Amniotic epithelial cell (primary cell): ENCODE measurements at places on chromosomes 12 and 14.

DNA sequence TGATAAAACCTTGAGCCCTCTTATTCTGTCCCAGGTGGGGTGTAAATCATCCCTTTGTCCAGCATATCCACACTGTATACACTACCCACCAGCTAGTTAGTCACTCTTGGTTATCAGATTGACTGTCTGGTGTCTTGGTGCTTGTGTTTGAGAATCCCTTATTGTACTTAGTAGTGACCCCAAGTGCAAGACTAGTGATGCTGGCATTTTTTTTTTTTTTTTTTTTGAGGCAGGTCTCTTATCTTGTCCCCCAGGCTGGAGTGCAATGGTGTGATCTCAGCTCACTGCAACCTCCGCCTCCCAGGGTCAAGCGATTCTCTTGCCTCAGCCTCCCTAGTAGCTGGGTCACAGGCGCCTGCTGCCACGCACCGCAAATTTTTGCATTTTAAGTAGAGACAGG is 5.8 kb downstream of the VRK1 start:
- no peak for DNase-seq

- DNase-seq, result peak; percentile 23
These were observed 2.8 kb downstream of the FBXO21 start for GRCh38 chr12:117187421-117187820.

GRCh38 chr14:75283833-75284563 is 5.4 kb downstream of the FOS start:
- peak; percentile 69 for DNase-seq

DNA sequence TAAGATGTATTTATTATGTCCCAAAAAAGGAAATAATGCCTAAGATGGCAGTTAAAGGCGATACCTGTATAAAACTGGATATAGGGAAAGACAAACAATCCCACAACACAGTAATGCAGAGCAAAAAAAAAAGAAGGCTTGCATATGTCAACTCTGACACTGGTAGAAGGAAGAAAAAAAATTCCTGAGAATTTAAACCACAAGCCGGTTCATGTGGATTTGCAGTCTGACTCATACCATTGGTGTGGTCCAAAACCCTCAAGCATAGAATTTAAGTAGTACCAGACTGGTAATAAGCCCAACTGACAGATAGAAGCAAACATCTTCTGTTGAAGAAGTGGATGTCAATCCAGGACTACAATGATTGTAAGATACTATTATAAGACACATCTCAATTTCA is 7.2 kb downstream of the DNAI7 start:
- peak; percentile 94 for DNase-seq

DNA sequence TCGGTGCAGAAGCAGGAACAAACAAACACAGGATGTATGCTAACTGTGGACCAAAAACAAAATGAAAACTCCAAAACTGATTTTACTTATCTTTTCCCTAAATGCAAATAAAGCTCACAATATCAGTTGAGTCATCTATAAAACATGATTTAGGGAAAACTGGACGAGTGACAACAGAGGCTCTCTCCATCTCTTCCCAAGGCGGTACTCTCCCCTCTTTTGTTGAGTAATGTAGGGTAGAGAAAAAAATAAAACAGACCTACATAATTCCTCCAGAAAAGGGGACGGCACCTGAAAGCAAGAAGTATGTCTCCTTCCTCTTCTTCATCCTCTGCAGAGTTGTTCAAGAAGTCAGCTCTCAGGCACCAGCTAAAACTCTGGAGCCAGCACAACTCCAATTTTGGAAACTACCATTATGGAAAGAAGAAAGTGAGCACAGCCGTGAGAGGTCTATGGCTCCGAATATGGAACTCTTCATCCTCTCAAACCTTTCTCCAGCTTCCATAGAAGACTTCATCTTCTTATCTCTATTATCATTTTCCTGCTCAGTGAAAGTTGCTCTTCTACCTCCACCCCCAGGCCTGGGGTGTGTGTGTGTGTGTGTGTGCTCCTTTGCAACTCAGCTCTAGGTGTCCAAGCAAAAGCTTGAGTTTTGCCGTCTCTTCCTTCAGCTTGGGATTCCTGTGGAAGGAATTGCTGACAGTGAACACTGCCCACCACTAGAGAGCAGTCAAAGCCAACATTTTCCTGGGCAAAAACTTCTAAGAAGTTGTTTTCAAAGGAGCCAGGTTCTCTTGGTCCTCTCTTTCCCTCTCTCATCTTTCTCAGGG is 155.4 kb downstream of the DIO2 start:
- DNase-seq, result peak; percentile 64
